ENCODE measurements at places on chromosomes 6 and 20.

DNA sequence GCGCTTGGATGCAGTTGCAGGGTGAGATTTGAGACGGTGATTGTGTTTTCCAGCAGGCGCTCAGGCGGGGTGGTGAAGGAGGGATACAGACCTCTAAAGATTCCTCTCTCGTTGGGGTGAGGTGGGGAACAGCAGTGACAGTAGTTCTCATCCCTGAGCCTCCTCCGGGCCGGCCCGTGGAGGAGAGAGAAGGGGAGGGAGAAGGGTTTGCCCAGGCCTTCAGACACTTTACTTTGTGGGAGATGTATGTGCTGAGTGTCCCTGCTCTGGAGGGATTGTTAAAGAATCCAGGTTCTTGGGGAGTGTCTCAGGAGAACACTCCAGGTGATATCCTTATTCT is 41.0 kb downstream of the PSMB9 start:
- no peak for DNase-seq

DNA sequence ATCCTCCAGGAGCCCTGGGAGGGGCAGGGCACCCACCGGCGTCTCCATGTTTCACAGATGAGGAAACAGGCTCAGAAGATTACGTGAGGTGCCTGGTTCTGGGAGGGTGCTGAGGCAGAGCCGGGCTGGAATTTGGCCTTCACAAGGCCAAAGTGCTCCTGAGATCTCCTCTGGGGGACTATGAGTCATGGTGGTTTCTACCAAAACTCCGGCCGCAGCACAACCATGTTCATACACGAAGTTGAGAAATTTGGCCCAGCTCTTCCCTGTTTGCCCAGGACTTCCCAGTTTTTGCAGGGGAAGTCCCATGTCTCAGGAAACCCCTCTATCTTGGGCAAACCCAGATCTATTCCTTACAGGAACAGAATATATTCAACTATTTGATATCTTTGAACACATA is 172.9 kb upstream of the CDYL start:
- no peak for DNase-seq

GRCh38 chr6:105795913-105796517 is 290.1 kb upstream of the PRDM1 start:
- DNase-seq = no peak

DNA sequence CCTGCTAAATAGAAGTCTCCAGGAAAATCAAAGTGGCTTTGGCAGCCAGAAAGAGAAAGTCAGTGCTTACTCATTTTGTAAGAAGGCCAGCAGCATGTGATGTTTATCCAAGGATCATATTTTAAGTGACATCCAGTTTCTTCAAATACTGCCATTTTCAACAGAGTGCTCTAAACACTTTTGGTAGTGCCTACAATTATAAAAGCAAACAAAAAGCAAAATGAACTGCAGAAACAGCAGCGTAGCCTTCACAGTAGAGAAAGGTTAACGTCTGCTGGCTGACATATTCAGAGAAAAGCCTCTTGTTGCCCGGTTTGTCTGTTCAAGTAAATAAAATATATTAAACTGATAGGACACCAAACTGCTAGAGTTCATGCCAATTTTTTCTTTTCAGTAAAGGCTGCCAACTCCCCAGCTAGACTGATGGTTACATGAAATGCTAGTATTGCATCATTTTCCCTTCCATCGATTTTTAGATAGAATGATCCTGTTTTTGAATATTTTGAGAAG is 705.7 kb upstream of the SLC35B3 start:
- no peak for DNase-seq

GRCh38 chr6:156647140-156647784 is 129.9 kb upstream of the ARID1B start:
- DNase-seq = no peak

- no peak for DNase-seq
Measured at GRCh38 chr6:15444081-15444731, 198.3 kb downstream of the JARID2 start.

- no peak for DNase-seq
Measured at GRCh38 chr6:25359891-25360290, 80.7 kb downstream of the CARMIL1 start.

DNA sequence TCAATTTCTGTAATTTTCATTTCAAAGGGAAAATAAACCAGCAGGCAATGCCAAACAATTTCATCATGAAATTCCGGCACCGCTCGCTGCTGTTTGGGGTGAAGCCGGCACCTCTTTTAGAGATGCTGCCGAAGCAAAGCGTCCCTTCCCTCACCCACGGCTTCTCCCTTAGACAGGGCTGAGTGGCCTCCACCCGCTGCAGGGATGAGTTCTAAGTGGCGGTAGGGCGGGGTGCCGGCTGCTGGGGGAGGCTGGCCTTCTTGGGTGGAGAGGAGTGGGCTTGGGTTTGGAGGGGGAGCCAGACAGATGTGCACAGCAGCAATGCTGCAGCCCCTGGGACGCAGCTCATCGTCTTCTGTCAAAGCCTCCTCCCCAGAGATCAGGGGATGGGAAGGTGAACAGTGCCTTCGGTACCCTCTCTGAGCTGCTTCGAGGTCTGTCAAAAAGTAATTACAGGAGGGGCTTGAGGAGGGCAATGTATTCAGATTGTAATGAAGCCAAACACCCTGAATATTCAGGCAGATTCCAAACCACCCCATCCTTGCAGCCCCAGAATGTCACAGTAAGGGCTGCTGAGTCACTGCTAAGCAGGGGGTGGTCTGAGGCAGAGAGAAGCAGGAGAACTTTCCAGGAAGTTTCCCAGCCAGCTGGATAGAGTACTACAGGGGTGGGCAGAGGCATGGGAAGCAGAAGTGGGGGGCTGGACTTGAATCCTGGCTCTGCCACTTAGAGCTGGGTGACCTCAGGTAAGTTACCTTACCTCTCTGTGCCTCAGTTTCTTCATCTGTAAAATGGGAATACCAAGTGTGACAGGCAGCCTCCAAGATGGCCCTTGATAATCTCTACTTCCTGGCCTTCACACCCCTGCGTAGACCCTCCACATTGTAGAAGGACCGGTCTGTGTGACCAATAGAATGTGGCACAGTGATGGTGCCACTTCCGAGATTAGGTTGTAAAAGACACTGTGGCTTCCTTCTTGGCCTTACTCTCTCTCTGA is 96.6 kb downstream of the SULF2 start:
- no peak for DNase-seq

Data from stimulated activated CD8-positive, alpha-beta memory T cell treated with anti-CD3 and anti-CD28 coated beads, Interleukin-2, amount 100 ng/mL, for 1 hour (primary cell).